SJSA1 (cell line): ENCODE measurements at places on chromosomes 3 and 15. TPM values are rescaled to one million over a fixed set of nuclear protein-coding genes. Genes with fewer than 3 reads are reported as not detected.

GRCh38 chr3:176661432-176661964 lies 535.8 kb downstream of the TBL1XR1 start:
- no peak for DNase-seq

DNA sequence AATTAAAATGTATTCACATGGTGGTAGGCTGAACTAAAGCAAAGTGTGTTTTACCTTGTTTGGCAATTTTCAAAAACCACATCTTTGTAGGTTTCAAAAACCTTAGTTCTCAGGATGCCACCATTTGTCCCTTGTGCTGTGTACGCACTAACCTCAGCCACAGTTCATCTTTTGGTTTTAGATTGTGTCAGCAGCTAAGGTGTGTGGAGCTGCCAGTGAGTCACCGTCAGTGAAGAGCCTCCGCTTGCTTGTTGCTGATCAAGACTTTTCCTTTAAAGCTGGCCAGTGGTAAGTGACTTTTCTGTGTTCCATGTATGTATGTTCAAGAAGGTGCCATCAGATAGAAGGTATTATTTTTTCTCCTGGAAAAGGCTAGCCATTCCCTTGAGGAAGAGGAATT lies 21.1 kb downstream of the OXNAD1 start:
- DNase-seq: no peak

Gene WNT7A
- not detected in 2 replicates for total RNA-seq

DNA sequence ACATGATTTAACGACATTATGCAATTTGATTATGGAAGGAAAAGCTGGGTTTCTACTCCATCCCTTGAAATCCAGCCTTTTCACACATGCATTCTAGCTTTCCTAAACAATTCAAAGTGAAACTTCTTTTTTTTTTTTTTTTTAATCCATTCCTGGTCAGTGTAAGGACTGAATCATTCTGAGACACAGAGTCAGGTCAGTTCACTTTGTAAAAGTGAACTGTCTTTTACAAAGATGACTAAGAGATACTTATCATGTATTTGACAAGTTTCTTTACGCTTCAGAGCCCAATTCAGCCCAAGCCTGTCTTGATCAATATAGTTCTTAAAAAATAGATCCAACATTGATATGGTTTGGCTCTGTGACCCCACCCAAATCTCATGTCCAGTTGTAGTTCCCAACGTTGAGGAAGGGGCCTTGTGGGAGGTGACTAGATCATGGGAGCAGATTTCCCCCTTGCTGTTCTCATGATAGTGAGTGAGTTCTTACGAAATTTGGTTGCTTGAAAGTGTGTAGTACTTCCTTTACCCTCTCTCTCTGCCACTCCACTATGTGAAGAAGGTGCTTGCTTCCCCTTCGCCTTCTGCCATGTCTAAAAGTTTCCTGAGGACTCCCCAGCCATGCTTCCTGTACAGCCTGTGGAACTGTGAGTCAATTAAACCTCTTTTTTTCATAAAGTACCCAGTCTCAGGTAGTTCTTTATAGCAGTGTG lies 345.6 kb upstream of the THBS1 start:
- DNase-seq: no peak

DNA sequence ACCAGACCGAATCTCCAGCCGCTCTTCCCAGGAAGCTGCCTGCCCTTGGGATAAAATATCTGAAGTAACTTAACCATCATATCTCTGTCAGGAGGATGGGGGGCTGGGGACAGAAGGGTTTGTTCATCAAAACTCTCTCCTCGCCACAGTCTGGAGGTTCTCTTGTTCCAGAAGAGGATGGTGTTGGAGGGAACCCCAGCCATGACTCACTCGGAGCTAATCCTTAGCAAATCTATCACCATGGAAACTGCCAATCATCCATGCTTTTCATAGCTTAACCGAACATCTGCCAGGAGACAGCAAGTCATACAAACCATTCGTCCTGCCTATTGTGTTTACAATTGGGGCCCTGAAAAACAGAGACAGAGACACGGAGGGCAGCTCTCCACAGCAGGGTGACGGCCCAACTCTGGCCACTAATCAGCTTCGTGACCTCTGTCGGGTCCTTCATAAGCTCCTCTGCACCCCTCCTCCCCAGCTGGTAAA lies 73.8 kb upstream of the HEG1 start:
- peak; percentile 82 for DNase-seq
